ENCODE measurements at places on chromosomes 12 and 14.

DNA sequence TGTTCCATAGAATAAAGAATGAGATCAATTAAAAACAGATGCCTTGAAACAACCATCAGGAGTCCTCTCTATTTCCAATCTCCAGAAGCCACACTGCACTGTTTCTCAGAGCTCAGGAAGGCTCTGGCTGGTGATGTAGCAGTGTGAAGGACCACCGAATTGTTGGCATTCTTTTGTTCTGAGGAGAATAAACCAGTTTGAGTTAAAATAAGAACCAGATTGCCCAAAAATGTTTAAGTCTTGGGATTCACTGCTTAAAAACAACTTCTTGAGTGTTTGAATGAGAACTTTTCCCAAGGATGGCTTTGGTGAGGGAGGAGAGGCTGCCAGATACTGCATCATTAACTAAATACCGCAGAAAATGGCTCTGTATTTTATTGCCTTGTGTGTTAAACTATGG, 341.2 kb downstream of the C12orf75 start:
- no peak for DNase-seq

DNA sequence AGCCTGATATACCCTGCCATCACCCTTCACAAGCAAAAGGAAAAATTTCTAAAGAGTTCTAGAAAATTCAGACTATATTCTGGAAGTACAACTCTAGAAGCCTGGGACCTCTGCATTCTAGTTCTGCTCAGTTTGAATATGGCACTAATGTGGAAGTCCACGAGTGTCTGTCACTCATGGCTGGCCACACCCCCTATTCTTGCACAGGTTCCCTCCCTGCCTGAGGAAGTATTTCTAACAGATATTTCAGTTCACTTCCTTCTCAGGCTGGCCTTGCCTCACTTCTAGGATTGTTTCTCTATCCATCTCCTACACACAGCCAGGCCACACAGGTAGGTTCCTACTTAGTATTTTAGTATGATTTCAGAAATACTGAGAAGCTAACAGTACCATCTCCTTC, 67.4 kb downstream of the PHLDA1 start:
- no peak for DNase-seq

DNA sequence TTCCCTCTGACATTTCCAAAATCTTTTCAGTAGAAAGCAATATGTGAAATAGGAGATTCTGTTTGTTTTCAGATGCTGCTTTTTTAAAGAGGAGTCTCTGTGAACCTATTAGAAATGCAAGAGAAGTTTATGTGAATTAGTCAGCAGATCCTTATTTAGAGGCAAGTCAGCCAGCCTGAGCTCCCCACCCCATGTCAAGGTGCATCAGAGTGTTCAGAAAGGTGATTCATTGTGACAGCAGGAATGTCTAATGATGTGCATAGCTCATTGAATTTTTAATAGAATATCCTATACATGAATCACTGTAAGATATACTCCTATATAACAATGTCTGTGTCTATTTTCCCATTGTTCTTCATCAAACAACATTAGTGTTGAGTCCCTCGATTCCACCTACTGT, 1222.4 kb upstream of the USP15 start:
- DNase-seq, result no peak

GRCh38 chr12:51980051-51980808, 26.5 kb upstream of the TAMALIN start:
- DNase-seq, result peak; percentile 54

DNA sequence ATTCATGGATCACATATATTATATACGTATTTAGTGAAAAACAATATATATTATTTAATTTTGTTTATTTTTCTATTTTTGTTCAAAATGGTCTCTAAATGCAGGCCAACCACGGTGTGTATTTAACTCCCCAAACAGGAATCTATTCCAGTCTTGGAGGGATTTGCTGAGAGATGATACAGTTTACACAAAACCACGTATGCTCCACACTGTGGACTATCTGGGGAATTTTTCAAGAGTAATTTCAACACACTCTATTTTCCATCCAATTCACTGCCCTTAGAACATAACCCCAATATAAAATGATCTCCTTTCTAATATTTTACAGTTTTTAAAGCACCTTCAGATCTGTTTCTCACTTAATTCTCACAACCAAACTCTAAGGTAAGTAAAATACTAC, 15.3 kb downstream of the EML1 start:
- DNase-seq, result no peak

DNA sequence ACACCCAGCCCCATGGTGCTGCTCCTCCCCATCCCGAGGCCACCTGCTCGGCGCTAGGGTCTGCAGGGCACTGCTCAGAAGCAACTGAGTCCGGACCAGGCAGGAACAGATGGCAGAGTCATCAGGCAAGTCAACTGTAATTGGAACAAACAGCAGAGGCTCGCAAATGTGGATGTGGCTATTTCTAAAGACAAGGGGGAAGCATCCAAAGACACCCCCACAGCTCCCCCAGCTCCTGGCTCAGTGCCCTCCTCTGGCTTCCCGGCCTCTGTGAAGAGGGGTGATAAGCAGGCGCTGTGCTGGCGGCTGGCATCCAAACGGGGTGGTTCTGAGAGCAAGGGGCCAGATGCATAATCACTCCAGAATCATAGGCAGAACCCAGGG, 125.6 kb downstream of the PIWIL1 start:
- DNase-seq, result no peak

DNA sequence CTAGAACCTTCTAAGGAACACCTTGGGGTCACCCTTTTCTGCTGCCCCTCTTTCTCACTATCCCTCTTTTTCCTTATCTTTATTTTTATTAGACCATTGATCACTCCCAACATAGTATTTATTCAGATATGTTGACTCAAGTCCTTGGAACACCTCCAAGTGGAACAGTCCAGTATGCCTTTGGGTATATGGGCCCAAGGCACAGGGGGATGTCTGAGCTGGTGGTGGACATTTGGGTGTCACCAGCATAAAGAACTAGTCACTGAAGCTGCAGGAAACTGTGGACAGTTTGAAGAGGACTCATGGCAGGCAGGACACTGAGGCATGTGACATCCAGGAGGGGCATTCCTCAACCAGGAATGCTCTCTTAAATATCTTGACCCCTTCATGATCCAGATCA, 105.6 kb downstream of the VEZT start:
- DNase-seq, result no peak

DNA sequence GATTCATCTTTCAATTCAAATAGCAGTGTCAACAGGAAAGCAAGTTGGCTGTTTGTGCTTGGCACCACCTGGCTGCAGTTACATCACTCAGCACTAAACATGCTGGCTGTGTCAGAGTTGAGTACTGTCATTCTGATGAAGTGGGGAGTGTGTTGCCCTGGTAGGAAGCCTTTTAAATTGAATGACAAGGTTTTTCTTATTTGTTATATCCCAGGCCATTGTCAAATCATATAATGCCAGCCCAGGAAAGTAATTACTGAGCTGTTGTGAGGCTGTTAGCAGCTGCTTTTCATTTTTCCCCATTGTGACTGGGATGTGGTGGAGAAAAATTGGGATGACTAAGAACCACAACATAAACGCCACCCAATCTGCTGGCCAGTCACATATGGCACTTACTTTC, 106.5 kb upstream of the PRKD1 start:
- no peak for DNase-seq

- no peak for DNase-seq
These were observed 492.9 kb upstream of the NOVA1 start for GRCh38 chr14:27090716-27091115.

- DNase-seq, result peak; percentile 1
These were observed 87.4 kb downstream of the OTOGL start for GRCh38 chr12:80186727-80187217.

DNA sequence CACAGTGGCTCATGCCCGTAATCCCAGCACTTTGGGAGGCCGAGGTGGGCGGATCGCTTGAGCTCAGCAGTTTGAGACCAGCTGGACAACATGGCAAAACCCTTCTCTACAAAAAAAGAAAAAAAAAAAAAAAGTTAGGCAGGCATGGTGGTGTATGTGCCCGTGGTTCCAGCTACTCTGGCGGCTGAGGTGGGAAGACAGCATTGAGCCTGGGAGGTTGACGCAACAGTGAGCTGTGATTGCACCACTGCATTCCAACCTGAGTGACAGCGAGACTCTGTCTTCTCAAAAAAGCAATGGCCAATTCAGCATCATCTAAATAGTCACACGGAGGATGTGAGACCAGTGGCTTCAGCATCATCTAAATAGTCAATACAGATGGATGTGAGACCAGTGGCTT, 10.4 kb upstream of the SAMD4A start:
- DNase-seq, result no peak

- DNase-seq, result no peak
These were observed 1364.0 kb upstream of the SEL1L start for GRCh38 chr14:82897469-82898308.

DNA sequence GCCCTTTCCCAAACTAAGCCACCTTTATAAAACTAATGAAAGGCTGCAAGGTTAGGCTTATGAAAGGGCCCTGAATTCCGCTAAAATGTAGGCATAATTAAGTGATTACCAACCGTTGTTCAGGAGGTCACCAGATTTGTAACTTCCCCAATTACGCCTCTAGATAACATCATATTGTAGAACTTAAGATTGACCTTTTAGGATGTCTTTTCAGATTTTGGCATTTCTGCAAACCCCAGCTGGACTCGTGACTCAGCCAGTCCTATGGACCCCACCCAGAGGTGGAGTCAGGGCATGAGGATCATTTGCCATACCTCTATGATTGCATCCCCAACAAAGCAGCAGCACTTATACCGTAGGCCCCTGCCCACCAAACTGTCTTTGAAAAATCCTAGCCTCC, 3.7 kb upstream of the LPCAT3 start:
- DNase-seq, result no peak

- DNase-seq, result no peak
These were observed 2.3 kb upstream of the PTPRB start for GRCh38 chr12:70639535-70639934.

- DNase-seq, result no peak
These were observed 64.3 kb downstream of the EML1 start for GRCh38 chr14:99857551-99857950.

DNA sequence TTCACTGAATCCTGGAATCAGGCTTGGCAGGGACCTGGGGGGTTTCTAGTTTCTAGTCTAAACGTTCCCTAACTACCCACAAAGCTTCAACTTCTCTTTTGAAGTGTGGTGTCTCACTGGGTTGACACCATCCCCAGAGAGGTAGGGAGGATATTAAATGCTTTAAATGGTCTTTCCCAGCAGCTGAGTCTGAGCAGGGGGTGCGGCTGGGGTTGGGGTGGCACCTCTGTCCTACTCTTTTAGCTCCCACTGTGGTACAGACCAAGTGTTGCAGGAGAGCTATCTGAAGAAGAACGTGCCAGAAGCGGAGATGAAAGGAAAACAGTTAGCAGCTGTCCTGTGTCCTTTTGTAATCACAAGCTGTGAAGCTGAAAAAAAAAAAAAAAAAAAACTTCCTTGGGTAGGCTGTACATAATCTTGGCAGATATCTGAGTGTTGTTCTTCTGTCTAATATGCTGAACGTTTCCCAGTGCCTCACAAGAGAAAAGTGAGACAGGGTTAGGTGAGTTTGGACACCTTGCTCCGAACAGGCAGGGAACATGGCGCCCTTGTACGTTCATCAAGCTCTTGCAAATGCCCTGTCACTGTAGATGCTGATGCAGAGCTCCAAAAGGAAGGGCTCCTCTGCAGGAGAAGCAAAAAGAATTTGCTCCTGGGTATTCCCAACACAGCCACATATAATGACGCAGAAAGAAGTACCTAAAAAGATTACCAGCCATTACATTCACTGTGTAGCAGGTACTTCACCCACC, 447.2 kb downstream of the APAF1 start:
- no peak for DNase-seq

GRCh38 chr12:111715279-111715678, 29.4 kb downstream of the ACAD10 start:
- DNase-seq, result no peak

- no peak for DNase-seq
These were observed 35.5 kb downstream of the SLC5A8 start for GRCh38 chr12:101174541-101174940.

DNA sequence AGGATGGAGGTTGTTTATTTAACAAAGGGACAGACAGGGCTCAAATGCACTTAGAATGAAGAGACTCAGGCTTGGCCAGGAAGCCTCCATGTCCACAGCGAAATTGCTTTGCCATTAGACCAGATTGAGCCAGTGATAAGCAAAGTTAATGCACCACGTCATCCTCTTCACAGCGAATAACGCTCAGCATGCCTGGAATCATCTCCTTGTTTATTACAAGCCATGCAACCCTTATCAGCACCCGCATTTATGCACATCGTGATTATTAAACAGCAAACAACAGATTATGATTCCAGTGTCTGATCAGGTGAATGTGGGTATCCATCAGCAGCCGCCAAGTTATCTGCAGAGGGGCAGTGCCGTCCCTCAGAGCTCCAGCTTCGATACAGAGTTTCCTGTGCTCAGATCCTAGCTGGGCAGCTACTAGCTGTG, 175.0 kb upstream of the TMEM132C start:
- no peak for DNase-seq

GRCh38 chr12:51247523-51248206, 9.0 kb downstream of the DAZAP2 start:
- no peak for DNase-seq

DNA sequence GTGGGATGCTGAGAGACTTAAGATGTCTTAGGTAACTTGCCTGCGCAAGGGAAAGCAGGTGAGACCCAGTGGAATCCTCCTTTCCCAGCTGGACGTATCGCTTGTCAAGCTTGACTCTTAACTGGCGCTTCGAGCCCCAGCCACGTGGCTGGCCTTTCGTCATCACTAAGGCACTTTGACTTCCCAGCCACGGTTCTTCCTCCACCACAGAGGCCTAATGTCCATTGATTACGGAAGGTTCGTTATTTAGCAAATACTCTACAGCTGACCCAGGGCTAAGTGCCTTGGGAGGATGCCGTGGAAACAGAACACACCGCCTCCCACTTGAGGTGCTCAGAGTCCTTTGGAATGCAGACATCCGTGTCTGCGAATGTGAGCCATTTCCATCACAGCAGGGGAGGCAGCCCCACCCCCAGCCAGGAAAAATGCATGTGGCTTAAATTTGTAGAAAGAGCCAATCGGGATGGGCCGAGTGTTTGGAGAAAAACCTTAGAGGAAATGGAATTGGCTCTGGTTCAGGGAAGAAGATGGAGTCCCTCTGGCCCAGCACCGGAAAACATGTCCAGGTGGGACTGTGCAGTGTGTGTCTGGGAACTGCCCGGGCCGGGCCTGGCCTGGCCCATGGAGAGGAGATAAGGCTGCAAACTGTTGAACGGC, 115.7 kb downstream of the PLXNC1 start:
- no peak for DNase-seq

- DNase-seq, result no peak
These were observed 36.8 kb upstream of the E2F7 start for GRCh38 chr12:77102123-77102522.

DNA sequence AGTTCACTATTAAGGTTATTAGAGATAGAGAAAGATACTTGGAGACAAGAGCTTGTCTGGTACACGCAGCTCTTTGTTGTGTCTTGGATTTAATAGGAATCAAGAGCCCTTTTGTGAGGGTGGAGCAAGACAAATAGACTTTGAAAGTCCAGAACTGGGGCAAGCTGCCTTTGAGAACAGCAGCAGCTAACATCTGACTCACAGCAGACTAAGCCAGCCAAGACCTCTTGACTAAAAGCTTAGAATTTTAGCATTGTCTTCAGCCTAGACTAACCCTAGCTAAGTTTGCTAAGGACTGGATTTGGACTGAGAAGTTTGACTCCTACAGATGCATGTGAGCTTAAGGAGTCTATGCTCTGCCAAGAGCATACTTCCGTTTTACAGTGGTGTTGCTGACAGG, 201.9 kb upstream of the RBM19 start:
- no peak for DNase-seq

Data from activated CD4-positive, alpha-beta T cell treated with anti-CD3 and anti-CD28 coated beads, Interleukin-2, amount 50 U/mL, for 4 hours (primary cell).